ENCODE measurements at places on chromosomes 13 and 19. TPM values are rescaled to one million over a fixed set of nuclear protein-coding genes. Genes with fewer than 3 reads are reported as not detected.

FBXL3 gene
- total RNA-seq = 15.6 TPM

TMEM150B gene
- total RNA-seq = 1.3 TPM

HTR2A gene
- not detected for total RNA-seq

ABCC4 gene
- 8.7 TPM for total RNA-seq

EVI5L gene
- total RNA-seq = 4.9 TPM

AKT1S1 gene
- 13.8 TPM for total RNA-seq

DNA sequence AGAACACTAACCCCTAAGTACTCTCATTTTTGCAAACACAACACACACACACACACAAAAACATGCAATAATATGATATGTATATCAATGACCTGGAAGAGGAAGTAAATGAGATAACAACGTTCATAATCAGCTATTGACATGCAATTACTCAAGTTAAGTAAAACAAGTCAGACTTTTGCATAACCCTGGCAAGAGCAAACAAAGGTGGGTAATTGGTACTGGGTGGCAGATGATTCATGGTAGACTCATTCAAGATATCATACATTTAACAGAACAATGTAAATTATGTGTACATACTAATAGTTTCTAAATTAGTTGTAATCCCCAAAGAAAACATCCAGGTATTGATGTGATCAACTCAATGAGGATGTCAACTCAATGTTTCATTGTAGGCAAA lies 508.8 kb downstream of the DACH1 start:
- DNase-seq = no peak

DNA sequence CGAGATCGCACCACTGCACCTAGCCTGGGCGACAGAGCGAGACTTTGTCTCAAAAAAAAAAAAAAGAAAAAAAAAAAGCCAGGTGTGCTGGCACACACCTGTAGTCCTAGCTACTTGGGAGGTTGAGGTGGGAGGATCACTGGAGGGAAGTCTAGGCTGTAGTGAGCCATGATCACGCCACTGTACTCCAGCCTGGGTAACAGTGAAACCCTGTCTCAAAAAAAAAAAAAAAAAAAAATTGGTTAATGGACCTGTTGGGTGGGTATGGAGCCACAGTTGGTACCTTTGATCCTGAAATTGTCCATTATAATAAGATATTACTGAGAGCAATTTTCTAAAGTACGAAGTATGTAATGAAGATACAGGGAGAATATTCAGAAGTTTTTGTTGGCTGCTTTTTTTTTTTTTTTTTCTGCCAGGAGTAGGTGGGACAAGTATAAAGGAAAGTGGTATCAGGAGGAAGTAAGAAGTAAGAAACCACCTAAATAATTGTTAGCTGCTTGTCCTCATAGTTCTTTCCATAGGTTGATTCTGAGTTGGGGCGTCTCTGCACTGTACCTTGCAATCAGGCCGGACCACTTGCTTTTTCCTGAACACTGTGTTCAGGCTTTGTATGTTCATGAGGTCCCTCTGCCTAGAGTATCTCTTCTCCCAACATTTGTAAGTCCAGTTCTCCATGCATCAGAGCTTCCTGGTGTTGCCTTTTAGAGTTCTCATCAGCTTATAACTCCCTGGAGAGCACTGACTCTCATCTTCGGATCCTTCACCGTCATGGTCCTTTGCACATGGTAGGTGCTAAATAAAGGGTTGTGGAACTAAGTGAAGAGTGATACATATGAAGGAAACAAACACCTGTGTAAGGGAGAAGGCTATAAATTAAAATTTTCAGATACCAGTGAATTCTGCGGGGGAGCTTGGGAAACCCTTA lies 31.7 kb downstream of the ARHGAP35 start:
- DNase-seq = no peak

GRCh38 chr19:33192010-33192409 lies 2.1 kb upstream of the LRP3 start:
- DNase-seq = peak; percentile 16

- DNase-seq = peak; percentile 86
Observed at GRCh38 chr13:48303359-48304142, at the start of gene RB1. Gene RB1 (plus strand): TSS chr13:48303751. CDS start chr13:48303913, 162 bp downstream.

GRCh38 chr13:109913936-109914510 lies 127.6 kb upstream of the IRS2 start:
- no peak for DNase-seq

DNA sequence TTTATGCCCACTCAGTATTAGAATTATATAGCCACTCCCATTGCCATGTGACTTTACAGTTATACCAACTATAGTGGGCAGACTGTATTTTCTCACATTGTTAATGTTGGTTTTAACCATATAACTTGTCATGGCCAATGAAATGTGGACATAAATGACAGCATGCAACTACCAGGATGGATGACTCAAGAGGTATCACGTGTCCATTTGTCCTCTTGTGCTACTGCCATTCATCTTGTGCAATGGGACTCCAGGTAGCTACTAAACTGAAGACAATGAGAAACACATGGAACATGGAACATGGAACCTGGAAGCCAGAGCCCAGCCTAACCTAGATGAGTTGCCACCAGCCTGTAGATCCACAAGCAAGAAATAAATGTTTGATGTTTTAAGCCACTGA lies 242.7 kb upstream of the IPO5 start:
- DNase-seq = no peak

DNA sequence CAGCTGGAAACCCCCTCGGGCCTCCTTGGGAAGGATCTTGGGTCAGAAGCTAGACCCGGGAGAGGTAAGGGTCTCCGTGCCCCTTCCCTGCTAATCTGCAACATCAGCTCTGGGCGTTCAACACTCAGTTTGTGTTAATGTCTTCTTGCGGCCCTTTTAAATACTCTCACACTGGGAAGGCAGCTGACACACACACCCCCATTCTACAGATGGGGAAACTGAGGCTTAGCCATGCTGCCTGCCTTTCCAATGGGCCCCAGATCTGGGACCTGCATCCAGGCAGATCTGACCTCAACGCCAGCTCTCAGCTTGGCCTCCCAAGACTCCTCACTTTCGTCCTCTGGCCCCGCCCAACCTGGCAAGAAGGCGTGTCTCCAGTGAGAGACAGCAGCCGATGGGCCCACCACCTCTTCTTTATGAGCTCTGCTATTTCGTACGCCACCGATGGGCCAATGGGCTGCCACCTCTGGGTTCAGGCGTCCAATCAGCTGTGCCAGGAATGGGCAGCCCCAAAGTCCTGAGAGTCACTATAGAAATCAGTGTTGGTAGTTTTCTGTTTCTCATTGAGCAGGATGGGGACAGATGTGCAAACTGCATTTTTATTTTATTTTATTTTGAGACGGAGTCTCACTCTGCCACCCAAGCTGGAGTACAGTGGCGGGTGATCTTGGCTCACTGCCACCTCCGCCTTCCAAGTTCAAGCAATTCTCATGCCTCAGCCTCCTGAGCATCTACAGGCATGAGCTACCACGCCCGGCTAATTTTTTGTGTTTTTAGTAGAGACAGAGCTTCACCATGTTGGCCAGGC lies 43.8 kb downstream of the DNM2 start:
- DNase-seq = no peak

DNA sequence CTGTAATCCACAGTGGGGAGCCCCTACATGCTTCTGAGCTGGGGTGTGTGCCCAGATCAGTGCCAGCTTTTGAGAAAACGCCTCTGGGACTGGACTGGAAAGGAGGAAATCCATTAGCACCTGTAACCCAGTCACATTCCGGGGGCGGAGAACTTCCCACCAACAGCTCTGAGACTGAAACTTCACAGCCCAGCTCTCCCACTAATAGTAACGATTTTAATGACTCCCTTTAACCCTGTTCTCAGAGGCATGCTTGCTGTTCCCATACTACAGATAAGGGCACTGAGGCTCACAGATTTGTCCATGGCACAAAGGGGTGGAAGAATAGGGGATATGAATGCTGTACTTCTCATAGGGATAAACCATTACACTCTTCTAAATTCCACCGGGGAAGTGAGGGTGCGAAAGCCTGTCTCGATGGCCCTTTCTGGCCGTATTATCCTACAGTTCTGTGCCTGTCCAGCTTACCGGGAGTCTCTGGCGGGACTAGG lies 851 bp downstream of the FBXO46 start:
- DNase-seq = no peak

- DNase-seq = no peak
Observed at GRCh38 chr13:24124789-24125476, 35.6 kb upstream of the SPATA13 start.

GRCh38 chr19:13830741-13831536 lies 35.7 kb downstream of the ZSWIM4 start:
- DNase-seq = no peak

- DNase-seq = no peak
Observed at GRCh38 chr13:34019870-34020269, 201.9 kb downstream of the RFC3 start.

DNA sequence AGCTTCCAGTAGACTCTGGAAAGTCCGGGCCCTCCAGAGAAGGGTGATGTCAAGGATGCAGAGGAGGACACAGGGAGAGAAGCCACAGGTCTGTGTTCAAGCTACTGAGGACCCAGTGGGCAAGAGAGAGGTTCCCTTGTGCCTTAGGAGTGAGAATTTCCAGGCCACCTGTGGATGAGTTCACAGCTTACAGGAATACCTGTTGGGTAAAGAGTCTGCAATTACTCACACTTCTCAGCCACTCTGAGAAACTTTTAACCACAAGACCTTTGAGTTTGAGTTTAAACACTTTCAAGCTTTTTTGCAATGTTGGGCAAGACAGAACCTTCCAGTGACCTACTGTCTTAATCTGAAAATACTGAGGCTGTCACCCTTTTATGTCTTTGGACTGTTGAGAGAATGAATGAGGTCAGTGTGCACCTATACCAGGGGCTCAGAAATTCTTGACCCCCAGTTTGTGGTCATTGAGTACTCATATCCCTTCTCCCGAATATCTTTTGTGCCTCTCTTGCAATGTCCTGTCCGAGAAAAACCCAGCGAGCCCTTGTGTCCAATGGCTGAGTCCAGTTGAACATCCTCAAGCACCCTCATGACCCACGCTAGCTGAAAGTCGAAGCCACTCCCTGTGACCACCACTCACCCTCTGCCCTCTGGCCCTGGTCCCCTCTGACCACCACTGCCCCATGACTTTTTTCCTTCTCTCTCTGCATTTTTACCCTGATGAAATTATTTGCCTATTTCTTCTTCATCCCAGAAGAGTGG lies 368.5 kb upstream of the ZNF507 start:
- DNase-seq = no peak

DNA sequence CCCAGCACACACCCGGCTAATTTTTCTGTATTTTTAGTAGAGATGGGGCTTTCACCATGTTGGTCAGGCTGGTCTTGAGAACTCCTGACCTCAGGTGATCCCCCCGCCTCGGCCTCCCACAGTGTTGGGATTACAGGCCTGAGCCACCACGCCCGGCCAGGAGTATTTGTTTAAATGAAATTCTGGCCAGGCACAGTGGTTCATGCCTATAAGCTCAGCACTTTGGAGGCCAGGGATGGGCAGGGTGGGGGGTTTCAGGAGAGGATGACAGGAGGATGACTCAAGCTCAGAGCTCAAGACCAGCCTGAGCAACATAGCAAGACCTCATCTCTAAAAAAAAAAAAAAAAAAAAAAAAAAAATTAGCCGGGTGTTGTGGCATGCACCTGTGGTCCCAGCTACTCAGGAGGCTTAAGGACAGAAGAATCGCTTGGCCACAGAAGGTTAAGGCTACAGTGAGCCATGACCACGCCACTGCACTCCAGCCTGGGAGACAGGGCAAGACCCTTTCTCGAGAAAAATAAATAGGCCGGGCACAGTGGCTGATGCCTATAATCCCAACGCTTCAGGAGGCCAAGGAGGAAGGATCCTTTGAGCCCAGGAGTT lies 8.2 kb upstream of the DHDH start:
- DNase-seq = no peak

- no peak for DNase-seq
Observed at GRCh38 chr13:91236182-91236581, 111.3 kb upstream of the MIR17HG start.

- peak; percentile 25 for DNase-seq
Observed at GRCh38 chr19:46221981-46222610, 7.4 kb upstream of the IGFL1 start.

- DNase-seq = no peak
Observed at GRCh38 chr13:73754727-73755292, 379.4 kb downstream of the KLF12 start.

- DNase-seq = no peak
Observed at GRCh38 chr13:113769881-113770280, 10.9 kb downstream of the TMEM255B start.

DNA sequence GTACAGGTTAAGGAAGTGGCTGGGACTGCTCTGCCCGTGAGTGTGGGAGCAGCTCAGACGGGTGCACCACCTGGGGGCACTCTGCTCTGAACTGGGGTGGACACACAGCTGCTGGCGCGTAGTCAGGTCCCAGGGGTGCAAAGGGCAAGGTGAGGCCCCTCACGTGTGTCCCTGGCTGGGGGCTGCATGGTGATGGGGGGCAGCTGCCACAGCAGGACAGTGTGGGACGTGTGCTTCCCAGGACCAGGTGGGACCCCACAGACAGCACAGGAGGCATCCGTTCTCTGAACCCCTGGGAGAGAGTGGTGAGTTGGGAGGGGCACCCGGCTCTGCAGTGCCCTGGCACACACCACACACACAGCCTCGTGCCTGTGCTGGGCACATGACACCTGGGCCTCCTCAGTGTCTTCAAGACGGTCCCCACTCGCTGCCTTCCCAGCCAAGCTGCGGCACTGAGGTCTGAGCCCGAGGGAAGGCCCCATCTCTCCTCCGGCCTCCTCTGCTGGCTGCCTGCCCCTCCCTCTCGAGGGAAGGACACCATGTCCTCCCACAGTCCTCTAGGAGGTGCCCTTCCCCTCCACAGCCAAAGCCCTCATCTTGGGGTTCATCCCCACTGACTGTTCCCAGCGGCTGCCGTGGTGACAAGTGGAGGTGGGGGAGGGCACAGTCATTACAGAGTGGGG lies 24.7 kb downstream of the CILP2 start:
- DNase-seq = no peak

All from pancreas (tissue), 10 donors.